T47D (cell line): ENCODE measurements at places on chromosomes 7 and 10.

GRCh38 chr7:133575726-133576440, 323.0 kb downstream of the EXOC4 start:
- no peak for DNase-seq

DNA sequence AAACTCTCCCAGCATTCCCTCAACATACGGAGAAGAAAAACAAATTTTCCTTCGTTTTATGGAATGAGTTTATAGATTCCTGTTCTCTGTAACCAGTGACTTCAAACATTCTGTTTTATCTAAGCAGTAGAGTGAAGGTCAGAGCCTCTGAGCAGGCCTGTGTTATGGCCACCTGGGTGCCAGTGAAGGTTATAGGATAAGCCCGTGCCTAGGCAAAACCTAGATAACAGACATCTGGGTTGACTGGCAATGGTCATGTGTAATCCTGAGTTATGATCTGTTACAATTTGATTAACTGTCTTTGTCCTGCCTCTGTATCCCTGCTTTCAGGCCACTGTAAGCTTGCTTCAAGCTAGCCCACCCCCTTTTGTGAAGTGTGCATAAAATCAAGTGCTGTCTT, 8.3 kb downstream of the LSM5 start:
- no peak for DNase-seq

GRCh38 chr7:47611045-47611511, 29.2 kb upstream of the TNS3 start:
- DNase-seq: no peak

GRCh38 chr10:124206616-124207015, 113.2 kb upstream of the CHST15 start:
- no peak for DNase-seq
